ENCODE measurements at places on chromosomes 7 and 10. TPM values are rescaled to one million over a fixed set of nuclear protein-coding genes. Genes with fewer than 3 reads are reported as not detected.

SLC39A12 gene
- 0.54 TPM for total RNA-seq

IRF5 gene
- total RNA-seq = 2.5 TPM

COBL gene
- total RNA-seq = 3.8 TPM

SLC26A3 gene
- total RNA-seq = 0.54 TPM

PRKAR2B gene
- total RNA-seq = 76.4 TPM

LIPK gene
- not detected for total RNA-seq

PTPN20 gene
- 16.4 TPM for total RNA-seq

CBX3 gene
- total RNA-seq = 122 TPM

GALNT17 gene
- total RNA-seq = 41.3 TPM

HMX3 gene
- total RNA-seq = not detected

VWC2 gene
- 5.1 TPM for total RNA-seq

TMEM229A gene
- total RNA-seq = 2.4 TPM

CASD1 gene
- total RNA-seq = 96.2 TPM

FZD1 gene
- 14.8 TPM for total RNA-seq

ARID5B gene
- 27.4 TPM for total RNA-seq

TMEM168 gene
- total RNA-seq = 39.6 TPM

CYP3A7 gene
- total RNA-seq = 0.45 TPM

SRGN gene
- 12.3 TPM for total RNA-seq

CYREN gene
- total RNA-seq = 16.2 TPM

TACR2 gene
- 0.82 TPM for total RNA-seq

TMEM213 gene
- not detected for total RNA-seq

LRRC18 gene
- total RNA-seq = not detected

TBL2 gene
- 22.8 TPM for total RNA-seq

PARD3 gene
- total RNA-seq = 52.6 TPM

NUTM2E gene
- total RNA-seq = 0.45 TPM

OPALIN gene
- total RNA-seq = not detected

ADAMTS14 gene
- 1.2 TPM for total RNA-seq

PAX4 gene
- not detected for total RNA-seq

FEZF1 gene
- total RNA-seq = not detected

ANLN gene
- 9.8 TPM for total RNA-seq

GRM3 gene
- 74.5 TPM for total RNA-seq
